ENCODE measurements at places on chromosomes 7 and 10.

DNA sequence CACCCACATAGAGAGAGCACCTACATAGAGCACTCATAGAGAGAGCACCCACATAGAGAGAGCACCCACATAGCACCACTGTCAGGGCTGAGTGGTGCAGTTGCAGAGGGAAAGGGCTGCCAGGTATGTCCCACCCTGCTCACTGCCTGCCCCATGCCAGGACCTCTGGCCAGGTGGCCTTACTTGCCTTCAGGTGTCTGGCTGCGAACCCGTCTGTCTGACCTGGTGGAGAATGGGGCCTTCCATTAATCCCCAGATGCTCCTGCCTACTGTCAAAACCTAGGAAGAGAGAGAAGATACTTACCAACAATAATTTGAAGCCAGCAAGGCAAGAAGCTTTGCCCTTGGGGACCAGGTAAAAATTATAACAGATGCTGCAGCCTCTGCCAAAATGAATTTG is 51.1 kb downstream of the INSIG1 start:
- DNase-seq: no peak

DNA sequence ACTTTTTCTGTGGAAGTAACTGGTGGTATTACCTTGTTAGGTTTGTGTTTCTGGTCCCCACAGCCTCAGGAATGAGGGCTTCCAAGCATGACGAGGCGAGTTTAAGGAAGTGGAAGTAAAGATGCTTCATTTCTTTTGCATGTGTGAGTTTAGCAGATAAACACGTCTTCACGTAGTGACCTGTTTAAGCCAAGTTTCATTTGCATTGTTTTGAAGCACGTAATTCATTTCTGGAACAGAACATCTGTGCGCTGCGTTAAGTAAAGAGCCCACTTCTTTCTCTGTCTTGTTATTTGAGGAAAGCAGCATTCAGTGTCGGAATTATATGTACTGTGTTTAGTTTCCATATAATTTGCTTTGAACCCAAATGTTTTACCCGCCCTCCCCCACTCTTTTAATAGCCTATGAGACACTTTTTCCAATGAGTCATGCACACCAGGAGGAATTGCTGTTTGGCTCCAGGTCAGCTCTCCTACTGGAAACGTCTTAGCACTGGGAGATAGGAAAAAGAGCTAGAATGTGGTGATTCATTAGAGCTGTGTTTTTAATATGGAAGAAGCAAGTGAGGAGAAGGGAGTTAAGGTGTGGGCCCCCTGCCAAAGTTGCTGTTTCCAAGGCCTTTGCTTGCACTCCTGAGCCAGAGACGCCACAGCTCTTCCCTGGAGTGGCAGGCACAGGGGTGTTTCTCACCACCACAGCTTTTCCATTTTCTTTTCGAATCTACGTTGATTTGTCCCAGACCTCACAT is 36.7 kb downstream of the BTBD16 start:
- peak; percentile 93 for DNase-seq

DNA sequence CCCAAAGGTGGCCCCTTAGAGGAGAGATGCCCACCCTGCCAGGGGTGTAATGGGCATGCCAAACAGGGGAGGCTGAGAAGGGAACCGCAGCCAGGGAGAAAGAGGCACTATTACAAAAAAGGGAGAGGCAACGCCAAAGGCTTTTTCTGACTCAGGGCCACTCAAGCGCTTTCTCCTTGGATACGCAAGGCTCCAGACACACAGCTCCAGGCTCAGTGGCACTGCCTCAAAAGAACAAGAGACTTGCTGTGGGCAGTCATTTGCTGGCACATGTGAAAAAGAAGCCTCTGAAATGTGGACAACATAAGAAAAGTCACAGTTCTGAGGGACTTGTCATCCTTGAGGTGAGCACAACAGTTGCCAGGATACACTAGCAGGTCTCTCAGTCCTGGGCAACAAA is 128.4 kb downstream of the DGKI start:
- DNase-seq: no peak

DNA sequence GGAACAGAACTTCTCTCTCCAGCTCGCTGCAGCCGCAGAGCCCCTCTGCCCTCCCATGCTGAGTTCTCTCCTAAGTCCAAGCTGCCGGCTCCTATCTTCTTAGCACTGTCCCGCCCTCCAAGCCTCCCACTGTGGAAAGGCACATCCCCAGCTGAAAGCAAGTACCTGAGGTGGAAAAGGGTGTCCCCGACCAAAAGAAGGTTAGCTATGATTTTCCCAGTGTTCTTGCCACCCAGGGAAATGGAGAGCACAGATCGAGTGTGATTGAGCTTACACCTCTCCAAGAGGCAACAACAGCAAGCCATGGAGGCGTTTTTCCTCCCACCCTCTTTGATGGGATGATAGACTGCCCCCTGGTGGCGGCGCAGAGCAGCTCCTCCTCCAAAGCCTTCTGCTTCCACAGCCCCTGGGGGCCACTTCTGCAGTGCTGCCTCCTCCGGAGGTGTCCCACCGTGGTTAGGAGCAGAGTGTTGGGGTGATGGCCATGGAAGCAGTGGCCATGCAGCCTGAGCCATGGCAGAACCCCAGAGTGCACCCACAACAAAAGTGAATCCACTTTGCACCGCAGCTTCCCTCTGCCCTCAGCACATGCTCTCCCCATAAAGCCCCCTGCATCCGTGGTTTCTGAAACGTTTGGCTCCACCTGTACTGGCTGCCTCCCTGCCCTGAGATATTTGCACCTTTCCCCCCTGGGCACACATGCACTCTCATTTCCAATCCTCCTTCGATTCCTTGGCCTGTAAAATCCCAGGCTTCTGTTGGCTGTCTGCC is 143.1 kb upstream of the STK17A start:
- DNase-seq: peak; percentile 52

DNA sequence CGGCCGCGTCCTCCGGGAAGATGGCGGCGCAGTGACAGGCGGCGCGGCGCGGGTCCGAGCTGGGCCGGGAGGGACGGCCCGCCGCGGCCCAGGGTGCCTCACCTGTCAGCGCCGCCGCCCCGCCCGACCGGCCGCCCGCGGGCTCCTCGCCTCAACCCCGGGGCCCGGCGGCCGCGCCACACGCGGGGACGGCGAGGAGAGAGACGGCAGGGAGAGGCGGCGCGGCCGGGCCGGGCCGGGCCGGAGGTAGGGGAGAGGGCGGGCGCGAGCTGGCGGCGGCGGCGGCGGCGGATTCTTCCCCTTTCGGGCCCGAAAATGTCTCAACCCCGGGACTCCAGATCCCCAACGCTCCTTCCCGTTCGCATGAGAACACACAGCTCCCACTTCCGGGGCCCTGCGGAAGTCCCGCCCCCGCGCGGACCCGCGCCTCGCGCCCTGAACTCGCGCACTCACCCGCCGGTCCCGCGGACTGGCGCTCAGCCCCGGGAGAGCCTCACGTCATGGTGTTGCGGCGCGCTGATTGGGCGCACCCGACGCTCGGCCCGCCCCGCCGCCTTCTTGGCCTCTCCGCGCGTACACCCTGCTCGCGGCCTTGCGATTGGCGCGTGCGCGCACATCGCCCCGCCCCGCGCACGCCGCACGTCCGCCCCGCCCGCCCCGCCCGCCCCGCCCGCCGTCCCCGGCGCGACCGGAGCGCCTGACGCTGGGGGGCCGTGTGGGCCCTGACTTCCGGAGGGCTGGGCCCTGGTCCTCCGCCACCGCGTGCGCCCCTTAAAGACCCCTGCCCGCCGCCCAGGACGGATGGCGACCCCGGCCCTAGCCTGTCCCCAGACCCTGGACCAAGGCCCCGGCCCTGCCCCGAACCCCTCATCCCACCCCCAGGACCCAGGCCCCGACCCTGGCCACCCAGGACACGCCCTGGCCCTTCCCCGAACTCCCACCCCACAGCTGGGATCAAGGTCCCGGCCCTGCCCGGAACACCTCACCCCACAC is at the start of gene LARP4B:
TSS of gene LARP4B (minus strand) at position 380 of the 993 bp plus-strand sequence. CDS start 45,984 bp downstream, outside the sequence.
- peak; percentile 99 for DNase-seq

DNA sequence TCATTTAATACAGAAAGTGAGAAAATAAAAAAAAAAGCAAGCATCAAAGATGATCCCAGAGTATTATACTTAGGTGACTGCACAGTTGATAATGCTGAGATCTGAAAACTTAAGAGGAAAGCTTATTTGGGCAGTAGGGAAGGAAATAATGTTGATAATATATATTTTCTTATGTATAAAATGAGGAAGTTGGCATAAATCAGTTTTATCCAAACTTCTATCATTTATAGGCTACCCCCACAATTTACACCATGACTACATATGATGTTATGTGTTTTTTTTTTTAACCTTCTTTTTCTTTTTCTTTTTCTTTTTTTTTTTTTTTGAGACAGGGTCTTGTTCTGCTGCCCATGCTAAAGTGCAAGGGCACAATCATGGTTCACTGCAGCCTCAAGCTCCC is 108.2 kb upstream of the PLXDC2 start:
- no peak for DNase-seq

GRCh38 chr10:3193751-3194150 is 21.2 kb upstream of the PITRM1 start:
- DNase-seq: no peak

DNA sequence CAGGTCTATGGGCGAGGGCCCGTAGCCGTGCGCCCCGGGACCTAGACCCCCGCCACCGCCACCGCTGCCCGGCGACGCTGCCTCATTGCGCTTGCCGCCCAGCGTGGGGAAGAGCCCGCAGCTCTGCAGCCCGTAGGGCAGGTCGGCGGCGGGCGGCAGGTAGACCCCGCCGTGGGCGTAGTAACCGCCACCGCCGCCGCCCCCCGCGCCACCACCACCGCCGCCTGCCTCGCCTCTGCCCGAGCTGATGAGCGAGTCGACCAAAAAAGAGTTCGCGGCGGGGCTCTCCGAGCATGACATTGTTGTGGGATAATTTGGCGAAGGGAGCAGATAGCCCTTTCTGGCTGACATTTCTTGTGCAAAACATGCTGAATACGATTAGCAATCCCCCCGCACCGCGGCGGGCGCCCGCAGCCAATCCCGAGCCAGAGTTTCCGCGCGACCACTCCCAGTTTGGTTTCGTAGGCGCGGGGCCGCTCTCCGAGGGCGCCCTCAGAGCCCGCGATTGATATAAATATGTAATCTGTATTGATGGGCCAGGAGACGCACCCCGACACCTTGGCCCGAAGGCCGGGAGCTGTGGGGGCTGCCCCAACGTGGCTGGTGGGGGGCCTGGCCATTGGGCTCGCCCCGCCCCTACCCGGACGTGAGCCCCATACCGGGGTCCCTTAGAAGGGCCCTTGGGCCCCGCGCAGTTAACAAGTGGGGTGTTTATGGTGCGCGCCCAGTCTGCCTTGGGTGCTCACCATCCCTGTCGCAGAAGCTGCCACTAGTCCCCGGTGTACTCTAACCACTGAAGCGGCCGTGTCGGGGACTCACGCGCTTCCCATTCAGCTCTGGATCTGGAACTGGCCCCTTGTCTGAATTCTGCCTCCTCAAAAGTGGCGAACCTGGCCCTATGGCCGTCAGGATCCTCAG is at the start of gene HOXA10:
TSS of gene HOXA10 (minus strand) at position 365 of the 918 bp plus-strand sequence. CDS start at position 351, 14 bp downstream.
- DNase-seq: no peak

DNA sequence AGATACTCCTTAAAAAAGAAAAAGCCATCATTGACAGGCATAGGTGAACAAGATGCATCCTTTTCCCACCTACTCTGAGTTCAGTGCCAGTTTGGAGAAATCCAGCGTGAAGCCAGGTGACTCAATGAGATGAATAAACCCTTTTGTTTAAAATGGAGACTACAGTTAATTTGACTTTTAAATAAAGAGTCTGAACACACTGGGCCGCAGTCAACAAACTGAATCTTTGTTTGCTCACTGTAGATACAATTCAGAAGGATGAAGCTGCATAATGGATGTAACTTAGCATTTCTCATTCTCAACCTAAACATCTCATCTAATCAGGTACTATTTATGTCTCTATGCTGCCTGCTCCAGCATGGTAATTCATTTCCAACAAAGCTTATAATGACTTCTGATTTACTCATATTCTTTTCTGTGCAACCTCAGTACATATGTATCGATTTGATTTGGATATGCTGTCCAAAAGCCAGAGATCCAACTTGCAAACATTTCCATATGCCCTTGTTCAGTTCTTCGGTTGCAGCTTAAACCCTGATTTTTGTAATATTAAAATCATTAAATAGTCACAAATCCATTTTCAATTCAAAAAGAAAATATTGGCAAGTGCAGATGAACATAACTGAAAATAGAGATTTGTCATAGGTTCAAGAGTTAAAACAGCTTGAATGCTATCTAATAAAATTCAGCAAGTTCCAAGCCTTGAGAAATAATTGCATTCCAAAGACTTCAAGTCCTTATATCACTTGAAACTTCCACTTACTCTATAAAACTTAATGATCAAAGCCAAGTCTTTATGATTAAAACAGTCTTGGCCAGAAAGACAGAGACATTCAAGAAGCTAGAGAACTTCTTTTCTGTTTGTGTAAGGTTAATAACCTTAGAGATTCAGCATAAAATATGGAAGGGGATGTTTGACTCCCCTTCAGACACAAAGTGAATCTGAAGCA is 67.8 kb downstream of the CPVL start:
- DNase-seq: no peak

- DNase-seq: no peak
Measured at GRCh38 chr10:85193796-85194195, 865.4 kb downstream of the CCSER2 start.

GRCh38 chr10:31622978-31623377 is 304.0 kb downstream of the ZEB1 start:
- DNase-seq: no peak

DNA sequence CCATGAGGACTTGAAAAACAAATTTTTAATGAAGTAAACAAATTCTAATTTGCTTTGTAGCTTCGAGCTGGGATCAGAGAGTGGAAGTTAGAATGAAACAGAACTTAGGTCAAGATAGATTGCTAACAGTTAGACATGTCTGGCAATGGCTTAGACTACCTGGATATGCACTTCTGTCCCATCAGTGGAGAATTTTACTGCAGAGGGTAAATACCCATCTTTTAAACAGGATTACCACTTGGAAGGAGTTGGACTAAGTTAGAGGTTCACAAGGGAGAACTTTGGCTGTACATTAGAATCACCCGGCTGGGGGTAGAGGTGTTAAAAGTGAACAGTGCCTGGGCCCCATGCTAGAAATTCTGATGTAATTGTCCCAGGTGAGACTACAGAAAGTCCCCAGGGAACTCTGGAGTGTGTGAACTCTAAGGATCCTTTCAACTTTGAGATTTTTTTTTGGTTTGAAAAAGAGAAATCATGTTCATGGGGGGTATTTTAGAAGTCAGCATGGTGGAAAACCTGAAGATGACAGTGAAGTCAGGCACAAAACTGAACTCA is 35.5 kb downstream of the ENTPD1 start:
- no peak for DNase-seq

DNA sequence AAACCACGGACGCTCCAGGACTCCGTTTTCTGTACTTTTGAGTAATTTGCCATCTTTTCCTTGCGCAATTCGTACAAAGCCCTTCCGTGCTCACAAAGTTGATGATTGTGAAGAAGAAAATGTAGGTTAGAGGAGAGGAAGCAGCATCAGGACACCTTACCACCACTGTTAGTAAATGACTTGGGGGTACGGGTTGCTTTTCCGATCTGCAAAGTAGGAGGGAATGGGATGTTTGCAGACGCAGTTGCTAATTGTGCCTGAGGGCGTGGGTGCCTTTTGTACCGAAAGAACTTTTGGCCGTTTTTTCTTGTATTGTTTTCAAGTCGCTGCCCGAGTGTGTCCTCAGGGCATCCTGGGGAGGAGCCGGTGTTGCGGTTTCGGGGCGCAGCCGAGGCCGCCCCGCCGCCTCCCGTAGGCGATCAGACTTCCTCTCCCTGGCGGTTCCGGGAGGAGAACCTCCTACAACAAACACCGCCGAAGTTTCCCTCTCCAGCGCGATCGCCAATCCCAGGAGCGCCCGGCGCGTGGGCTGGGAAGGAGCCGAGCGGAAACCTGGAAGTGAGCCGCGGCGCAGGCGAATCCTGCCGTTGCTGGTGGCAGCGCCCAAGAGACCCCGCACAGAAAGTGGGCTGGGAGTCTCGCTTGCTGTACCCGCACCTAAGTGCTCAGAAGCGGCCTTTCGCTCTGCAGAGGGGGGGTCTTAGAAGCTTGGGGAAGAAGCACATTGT is 1.0 kb downstream of the PRR15 start:
- peak; percentile 65 for DNase-seq
